T follicular helper cell (primary cell): ENCODE measurements at places on chromosomes 5 and 9.

- no peak for DNase-seq
Measured at GRCh38 chr5:134139891-134140469, 25.5 kb downstream of the TCF7 start.

- no peak for DNase-seq
Measured at GRCh38 chr9:134288746-134289145, 37.5 kb upstream of the RXRA start.

DNA sequence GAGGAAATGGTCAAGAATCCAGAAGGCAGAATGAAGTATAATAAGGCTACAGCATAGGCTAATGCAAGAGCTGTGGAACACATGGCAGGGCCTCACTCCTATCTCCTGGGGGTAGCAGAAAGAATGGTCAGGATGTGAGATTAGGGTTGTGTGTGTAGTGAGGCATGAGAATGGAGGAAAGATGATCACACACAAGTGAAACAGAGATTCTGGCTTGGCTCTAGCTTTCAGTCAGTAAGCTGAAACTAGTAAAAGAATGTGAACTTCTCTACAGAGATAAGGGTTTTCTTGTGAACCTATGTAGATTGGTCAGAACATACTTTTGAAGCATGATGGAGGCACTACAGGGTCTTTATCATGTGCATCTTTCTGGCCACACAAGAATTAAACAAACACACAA lies 298.8 kb downstream of the ASTN2 start:
- no peak for DNase-seq

DNA sequence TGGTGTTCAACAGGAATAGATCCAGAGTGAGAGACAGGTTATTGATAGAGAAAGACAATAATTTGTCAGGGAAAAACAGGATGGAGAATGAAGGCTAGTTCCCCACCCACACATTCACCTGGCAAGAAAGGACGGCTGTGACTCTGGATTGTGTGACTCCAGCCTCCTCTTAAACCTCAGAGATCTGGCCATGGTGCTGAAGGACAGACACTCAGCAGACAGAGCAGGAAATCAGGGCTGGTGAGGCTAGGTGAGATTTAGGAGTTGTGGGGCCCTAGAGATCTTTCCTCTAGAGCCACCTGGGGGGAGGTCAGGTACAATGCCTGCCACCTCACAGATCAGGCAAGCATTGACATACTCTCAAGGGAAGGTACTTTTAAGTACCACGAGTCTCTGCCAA lies 15.2 kb downstream of the OR1B1 start:
- DNase-seq, result no peak

DNA sequence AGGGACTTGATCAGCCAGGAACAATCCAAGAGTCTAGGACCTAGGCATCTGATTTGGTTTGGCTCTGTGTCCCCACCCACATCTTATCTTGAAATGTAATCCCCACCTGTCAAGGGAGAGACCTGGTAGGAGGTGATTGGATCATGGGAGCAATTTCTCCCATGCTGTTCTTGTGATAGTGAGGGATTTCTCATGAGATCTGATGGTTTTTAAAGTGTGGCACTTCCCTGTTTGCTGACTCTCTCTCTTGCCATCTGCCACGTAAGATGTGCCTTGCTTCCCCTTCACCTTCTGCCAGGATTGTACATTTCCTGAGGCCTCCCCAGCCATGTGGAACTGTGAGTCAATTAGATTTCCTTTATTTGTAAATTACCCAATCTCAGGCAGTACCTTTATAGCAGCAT lies 201.7 kb upstream of the ACTBL2 start:
- no peak for DNase-seq

- DNase-seq, result no peak
Measured at GRCh38 chr9:22237497-22238363, 208.9 kb upstream of the DMRTA1 start.

DNA sequence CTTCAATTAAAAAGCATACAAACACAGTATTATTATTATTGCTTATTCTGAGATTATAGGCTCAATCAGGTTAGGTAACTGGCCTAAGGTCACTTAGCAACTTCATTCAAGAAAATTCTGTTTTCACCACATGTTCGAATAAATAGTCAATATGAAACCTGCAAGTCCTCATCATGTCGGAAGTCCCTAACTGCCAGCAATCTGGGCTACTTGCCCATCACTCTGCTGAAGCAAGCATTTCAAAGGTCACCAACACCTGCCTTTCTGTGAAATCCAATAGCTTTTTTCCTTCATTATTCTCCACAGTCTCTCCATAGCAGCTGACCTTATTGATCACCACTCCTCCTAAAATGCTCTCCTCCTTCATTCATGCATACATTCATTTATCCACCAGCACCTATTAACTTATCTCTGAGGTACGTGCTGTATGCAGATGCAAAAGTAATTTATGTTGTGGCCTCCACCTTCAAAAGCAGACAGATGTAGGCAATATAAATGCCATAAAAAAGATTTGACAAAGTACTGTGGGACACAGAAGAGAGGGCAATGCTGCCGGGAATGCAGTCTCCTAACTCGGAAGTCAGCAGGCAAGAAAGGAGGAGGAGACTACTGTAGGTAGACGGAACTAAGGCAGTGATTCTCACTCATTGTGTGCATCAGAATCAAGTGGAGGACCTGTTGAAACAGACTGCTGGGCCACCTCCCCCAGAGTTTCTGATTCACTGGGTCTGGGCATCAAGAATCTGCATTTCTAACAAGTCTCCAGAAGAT lies 310.9 kb downstream of the BNC2 start:
- no peak for DNase-seq

DNA sequence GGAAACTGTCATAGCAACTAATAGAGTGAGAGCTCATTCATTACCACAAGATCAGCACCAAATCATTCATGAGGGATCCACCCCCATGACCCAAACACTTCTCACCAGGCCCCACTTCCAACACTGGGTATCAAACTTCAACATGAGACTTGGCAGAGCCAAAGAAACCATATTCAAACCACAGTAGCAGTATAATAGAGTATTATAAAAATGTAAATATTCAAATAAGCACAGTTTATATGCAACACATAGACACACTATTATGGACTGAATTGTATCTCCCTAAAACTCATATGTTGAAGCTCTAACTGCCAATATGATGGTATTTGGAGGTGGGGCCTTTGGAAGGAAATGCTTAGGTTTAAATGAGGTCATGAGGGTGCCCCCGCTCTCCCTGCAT lies 240.5 kb downstream of the CWC27 start:
- no peak for DNase-seq

DNA sequence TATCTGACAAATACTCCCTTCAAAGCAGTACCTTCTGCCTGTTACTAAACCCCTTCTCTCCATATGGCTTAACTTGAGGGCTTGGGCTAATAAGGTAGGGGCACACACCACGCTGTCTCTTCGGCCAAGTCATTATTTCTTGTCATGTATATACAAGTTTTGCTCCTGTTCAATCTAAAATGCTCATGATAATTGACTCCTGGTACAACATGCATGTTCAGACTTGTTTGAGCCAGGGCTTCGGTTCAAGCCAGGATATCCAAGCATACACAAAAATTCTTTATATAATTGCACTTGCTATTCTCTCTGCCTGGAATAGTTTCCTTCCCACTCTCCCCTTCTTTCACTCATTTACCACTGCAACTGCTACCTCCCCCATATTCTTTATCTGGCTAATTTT lies 756.0 kb upstream of the C9orf72 start:
- DNase-seq, result no peak

- no peak for DNase-seq
Measured at GRCh38 chr5:168807287-168807686, 228.1 kb upstream of the PANK3 start.

DNA sequence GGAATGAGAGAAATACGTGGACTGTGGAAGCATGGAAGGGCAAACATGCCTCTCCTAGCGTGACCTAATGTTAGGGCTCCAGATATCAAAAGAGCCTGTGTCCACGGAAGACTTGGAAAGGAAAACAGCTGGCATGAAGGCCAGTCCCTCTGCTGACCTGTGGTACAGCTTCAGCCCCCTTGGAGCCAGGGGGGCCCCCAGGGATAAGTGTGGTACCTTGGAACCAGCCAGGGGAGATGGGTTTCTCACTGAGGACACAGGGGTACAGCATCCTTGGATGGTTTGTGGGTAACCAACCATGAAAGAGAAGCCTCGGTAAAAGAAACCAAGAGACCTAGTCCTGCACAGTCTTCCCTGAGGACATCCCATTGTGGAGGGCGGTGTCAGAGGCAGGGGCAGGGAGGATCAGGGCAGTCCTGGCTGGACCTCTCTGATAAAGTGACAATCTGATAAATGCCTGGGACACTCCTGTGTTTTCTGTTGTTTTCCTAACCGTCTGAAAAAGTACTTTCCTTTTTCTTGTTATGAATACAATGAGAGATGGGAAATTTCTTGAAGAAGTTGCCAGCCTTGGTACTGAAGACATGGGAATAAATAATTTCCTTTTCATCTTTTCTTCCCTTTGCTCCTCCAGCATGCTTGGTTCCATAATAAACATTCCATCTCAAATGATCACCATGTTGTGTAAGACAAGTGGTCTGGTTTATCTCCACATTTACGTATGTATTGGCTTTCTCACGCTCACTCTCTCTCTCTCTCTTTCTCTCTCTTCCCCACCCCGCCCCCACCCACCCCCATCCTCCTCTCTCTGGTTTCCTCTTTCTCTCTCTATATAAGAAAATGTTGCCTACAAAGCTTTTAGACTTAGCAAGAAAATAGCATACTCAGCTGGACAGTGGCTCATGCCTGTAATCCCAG lies 102.1 kb downstream of the SUSD1 start:
- no peak for DNase-seq

GRCh38 chr9:100186356-100186755 lies 87.3 kb downstream of the INVS start:
- DNase-seq, result no peak

- no peak for DNase-seq
Measured at GRCh38 chr9:38393128-38393796, 760 bp downstream of the ALDH1B1 start.

- no peak for DNase-seq
Measured at GRCh38 chr5:199950-200645, 8.8 kb downstream of the LRRC14B start.

DNA sequence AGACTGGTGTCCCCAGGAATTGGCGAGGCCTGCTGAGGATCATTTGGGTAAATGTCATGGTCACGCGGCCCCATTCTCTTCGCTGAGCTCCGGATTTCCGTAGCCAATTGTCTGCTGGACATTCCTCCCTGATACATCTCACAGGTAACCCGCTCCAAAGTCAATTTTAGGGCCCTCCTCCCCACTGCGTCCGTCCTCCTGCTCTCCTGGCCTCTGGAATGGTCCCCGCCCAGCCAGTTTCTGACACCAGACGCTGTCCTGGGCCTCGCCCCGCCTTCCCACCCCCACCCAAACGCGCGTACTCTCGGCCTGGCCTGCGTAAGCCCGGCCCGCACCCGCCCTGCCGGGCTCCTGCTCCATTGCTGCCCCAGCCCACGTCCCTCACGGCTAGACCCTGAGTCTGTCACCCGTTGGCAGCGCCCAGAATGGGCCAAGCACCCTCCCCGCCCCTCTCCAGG lies 202.0 kb downstream of the AUH start:
- no peak for DNase-seq

DNA sequence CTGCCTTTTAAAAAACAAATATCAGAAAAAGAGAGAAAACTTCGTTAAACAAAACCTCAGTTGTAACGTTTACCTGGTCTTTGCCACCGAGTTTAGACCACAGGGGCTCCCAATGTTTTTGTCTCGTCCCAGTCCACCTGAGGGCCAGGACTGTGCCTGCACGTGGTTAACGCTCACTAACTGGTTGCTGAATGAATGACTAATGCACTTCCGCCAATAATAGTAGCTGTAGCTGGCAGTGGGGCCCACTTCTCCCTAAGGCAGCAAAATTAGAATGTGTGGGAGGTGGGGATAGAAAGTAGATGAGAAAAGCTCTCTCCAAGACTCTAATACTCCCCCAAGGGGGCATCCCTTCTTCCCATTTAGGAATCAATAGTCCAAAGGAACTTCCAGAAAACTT lies 29.1 kb upstream of the MED27 start:
- no peak for DNase-seq

DNA sequence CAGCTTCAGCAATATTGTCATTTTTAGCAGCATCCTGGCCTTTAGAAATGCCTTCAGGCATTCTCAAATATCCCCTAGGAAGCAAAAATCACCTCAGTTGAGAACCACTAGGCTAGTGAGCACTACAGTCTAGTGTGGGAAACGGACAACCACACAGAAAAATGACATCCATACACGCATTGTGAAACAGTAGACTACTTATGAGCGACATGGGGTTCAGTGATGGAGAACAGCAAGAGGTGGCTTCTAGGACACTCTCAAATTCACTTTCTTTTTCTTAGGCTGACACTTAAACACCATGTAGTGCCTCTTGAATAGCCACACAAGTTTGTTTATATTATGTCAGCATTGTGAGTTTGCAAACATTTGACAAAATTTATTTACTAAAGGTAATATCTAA lies 203.0 kb downstream of the KDM4C start:
- no peak for DNase-seq

DNA sequence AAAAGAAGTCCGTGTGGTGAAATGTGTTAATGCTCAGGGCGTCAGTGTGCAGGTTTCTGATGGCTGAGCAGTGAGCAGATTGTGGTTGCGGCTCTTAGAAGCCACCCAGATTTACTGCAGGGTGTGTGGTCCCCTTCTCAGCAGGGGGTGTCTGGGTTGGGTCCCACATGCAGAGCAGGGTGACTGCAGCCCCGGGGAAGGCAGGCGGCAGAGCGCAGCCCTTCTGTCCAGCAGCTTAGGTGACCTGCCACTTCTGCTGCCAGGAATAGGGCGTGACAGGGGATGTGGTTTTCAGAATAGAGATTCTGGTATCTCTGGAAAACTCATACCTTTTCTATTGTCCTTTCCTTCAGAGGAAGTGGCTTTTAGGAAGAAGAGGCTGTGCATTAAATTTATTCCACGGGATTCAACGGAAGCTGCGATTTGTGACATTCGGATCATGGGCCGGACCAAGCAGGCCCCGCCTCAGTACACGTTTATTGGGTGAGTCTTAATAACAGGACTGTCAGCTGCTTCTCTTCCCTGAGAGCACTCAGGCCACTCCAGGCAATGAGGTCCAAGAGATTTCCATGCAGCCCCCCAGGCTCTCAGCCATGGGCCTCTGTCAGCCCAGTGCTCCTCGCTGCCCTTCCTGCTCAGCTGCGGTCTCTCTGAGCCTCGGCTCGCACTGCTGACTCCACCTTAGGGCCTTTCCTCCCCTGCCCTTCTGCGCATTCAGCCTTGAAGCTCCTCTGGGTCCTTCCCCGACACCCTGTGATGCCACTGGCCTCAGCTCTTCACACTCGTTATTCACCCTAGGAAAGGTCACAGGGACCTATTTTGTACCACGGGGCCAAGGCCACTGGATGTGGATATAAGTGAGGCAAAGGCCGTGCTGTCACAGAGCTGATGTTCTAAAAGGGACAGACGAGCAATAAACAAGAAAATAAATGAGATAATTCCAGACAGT lies 65.4 kb downstream of the MVB12B start:
- no peak for DNase-seq

DNA sequence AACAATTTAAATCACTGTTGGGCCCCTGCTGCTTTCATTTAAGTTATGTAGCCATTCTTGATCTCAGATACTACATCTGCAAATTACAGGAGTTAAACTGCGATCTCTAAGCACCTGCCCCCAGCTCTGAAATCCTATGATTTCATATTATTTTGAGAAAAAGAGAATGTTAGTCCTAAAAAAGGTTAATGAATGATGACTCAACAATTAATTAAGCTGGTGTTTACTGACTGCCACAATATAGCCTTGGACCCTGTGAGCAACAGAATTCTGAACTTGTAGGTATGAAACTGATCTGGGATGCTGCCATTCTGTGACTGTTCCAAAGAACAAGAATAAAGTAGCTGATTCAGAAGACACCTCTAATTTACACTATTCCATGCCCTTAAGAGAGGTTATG lies 124.4 kb upstream of the FBXL7 start:
- no peak for DNase-seq
